ENCODE measurements at places on chromosomes 7 and 10. TPM values are rescaled to one million over a fixed set of nuclear protein-coding genes. Genes with fewer than 3 reads are reported as not detected.

SYT15B gene
- not detected for total RNA-seq

CPN1 gene
- total RNA-seq: not detected

FAM241B gene
- total RNA-seq: not detected

ADAM8 gene
- total RNA-seq: 0.60 TPM
